ENCODE measurements at places on chromosomes 16 and 17.
A peak's percentile ranks its signal among the peaks of the same experiment; 100 is the strongest.

GRCh38 chr16:8047736-8048135 is 542.6 kb downstream of the TMEM114 start:
- peak; percentile 29 for DNase-seq

GRCh38 chr17:58710948-58711552 is 18.6 kb downstream of the RAD51C start:
- no peak for DNase-seq

DNA sequence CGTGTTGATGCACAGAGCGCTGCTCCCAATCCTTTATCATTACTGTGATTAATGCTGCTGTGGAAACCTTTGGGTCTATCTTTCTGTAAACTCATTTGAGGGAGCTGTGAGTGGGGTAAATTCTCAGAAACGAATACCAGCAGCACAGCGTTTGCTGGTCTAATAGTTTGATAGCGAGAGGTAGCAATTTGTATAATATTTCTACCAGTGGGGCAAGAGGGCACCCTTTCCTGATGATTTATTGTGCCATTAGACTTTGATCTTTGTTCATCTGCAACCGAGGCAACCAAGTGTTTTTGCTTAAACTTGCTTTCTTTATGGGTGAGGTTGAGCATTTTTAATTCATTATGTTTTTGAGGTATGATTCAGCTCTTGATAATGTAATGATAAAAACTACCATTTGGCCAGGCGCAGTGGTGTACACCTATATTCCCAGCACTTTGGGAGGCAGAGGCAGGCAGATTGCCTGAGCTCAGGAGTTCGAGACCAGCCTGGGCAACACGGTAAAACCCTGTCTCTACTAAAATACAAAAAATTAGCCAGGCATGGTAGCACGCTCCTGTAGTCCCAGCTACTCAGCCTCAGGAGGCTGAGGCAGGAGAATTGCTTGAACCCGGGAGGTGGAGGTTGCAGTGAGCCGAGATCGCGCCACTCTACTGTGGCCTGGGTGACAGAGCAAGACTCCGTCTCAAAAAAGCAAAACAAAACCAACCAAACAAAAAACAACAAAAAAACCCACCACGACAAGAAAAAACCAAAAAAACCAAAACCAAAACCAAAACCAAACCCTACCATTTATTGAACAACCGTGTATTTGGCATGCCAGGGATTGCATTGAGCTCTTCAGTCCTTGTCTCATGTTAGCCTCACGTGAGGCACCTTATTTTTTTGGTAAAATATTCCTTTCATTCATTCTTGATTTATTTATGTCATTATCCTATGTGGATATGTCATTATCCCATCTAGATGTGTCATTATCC is 81.5 kb downstream of the PLCG2 start:
- no peak for DNase-seq

GRCh38 chr16:68696514-68696913 is 40.6 kb upstream of the CDH1 start:
- no peak for DNase-seq

DNA sequence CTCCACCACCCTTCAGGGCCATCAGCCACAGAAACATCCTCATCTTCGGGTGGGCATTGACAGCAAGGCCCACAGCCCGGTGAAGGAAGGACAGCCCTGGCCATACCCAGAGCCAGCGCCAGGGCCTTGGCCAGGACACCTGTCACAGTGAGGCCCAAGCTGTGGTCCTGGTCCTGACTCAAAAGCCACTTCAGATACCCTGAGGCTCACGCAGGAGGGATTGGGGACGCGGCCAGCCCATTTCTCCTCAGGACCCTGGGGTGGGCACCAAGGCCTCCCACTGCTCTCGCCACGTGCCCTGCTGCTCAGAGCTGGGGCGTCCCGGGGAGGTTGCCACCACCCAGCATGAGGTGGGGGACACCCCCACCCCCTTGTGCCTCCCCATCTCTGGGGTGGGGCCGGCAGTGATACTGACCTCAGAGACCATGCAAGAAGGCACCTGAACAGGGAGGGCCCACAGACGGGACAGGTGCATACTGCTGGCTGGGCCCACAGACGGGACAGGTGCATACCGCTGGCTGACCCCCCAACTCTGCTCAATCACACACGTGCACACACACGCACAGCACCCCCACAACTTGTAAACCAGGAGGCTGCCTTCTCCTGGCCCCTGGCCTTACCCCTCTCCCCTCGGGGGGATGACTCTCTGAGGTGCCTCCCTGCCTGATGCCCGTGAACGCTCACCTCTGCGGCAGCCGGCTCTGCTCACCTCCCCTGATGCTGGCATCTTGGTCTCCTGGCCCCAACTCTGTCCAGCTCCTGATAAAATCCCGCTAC is 14.2 kb downstream of the SLC7A5 start:
- no peak for DNase-seq

DNA sequence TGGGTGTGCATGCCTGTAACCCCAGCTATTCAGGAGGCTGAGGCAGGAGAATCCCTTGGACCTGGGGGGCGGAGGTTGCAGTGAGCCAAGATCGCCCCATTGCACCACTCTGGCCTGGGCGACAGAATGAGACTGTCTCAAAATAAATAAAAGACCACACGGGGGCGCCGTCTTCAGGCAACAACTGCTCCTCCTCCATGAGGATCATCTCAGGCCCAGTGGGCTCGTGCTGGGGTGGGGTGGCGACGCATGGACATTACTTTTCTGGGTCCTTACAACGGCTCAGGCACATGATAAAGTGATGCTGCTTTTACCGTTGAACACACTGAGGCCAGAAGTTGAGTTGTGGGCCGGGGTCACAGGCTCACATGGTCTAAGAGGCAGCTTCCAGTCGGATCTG is 56.2 kb downstream of the PRMT7 start:
- peak; percentile 48 for DNase-seq

DNA sequence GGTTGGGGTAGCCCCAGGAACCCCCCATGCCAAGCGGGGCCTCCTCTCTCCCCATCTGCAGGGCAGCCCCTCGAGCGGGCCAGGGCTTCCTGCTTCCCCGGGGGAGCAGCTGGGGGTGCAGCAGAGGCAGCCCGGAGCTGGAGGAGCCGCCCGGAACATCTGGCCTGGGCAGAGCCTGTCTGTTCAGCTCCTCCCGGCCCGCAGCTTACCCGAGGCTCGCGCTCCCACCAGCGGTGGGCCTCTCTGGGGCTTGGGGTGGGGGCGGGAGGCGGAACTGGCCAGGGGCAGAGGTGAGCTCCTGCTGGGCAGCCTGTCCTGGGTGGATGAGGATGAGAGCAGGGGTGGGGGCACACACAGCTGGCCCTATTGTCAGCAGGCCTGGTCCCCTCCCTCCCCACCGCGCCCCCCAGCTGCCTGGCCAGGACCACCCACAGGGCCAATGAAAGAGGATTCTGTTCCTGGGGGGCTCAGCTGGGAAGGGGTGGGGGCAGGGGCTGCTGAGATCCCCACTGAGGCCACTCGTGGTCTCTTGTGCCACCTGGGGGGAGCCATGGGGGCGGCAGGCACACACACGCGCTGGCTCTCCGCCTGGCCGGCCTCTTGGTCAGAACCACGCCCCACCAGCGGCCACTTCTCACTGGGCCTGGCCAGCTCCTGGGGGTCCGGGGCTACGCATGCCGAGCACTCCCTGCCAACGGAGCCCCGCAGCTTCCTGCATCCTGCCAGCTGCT is 34.7 kb downstream of the BAHCC1 start:
- DNase-seq: peak; percentile 67

DNA sequence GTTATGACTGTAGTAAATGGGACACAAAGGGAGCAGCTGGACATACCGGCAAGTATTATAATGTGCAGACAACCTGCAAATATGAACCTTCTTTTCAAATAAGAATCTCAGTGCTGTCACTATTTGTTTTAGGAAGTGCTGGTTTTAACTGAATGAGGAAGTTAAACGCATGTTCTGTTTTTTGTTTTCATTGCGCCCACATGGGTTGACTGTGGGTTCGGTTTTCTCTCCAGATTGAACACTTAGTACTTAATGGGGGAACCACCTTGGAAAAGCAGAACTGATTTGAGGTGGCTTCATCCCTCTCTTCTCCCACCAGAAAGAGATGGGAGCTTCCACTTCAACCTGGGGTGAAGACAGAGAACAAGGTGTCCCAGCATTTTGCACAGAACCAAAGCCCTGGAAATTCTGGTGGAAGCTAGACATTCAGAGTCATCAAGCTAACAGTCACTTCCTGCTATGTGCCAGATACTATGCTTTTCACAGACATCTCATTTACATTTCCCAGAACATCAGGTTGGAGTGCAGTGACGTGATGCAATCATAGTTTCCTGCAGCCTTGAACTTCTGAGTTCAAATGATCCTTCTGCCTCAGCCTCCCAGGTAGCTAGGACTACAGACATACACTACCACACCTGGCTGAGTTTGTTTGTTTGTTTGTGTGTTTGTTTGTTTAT is 149.8 kb downstream of the CDH13 start:
- no peak for DNase-seq

DNA sequence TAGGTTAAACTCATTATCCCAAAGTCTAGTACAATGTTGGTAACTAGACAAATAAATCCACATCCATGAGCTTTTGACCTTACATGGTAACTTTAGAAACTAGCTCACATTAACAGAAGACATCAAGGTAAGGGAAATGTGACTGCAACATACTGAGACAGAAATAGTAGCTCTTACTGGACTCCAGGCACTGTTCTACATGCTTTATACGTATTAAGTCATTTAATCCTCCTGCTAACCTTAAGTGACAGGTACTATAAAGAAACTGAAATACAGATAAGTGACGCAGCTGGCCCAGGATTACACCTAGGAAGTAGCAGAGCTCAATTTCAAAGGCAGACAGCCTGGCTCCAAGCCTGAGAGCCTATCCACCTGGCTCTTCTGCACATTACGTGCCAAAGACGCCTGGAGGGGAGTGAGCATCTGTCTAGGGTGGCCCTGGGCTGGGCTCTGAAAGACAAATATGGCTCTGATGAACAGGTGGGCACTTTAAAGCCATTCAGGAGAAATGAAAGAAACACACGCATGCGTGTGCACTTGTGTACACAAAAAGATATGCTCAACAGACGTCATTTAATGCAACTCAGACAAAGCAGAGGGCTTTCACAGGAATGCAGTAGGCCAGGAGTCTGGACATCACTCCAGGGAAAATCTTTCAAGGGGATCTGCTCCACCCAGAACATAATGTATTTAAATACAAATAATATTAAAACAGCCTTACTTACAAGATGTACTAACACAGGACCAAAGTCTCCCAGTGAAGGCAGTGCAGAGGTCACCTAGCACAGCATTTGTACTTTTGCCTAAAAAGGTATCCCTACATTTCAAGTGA is 4.4 kb downstream of the ZC3H7A start:
- no peak for DNase-seq

- no peak for DNase-seq
Observed at GRCh38 chr17:68019336-68019674, 16.2 kb upstream of the KPNA2 start.

DNA sequence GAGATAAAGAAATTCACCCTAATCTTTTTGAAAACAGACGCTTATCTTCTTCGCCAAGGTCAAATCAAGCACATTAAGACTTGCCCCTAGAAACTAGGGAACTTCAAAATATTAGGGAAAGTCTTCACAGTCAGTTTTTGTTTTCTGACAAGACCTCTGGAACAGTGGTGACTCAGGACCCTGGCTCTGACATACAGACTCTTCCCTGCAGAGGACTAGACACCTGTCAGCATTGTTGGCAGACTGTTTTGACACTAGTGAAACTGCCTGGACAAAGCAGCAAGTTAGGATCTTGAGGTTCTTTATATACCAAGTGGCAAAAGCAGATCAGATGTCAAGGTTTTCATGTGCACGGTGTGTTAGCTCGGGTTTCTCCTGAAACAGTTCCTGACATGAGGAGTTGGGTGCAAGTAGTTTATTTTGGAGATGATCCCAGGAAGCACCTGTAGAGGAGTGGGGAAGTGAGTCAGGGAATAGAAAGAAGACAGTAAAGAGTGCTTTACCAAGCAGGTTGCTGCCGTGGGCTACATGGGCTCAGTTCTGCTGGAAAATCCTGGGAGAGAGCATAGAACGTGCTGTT is 182.0 kb upstream of the IRX5 start:
- DNase-seq: no peak

GRCh38 chr17:32558997-32559650 is 72.3 kb downstream of the CDK5R1 start:
- DNase-seq: no peak

DNA sequence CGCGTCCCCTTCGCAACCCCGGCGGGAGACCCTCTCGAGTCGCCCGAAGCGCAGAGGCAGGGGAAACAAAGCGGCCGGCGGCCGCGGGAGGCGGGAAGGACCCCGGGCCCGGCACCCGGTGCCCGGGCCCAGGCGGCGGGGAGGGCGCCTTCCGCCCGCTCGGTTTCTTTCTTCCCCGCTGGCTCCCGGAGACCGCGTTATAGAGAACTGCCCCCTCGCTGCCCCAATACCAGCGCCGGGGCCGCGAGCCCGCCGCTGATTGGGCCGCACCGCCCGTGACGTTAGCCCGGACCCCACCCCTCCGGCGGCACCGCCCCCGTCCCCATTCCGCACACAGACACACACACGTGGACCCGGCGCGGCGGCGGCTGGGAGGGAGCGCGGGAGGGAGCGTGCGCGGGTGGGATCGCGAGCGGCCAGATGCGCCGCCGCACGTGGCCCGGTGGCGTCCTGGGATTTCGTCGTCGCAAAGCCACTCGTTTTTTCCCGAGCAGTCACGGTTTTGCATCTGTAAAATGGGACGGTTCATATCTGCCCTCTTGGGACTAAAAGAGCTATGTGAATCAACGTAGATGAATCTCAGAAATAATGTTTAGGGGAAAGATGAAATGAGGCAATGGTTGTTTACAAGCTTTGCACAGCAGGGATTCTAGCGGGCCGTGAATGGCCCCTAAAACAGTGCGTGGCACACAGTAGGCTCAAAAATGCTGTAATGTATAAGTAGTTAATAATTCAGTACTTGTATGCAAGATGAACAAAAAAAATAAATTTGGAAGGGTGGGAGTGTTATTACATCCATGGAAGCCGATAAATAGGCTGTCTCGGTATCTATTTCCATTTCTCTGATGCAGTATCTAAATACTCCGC is at the start of gene EPOP:
TSS of gene EPOP (minus strand) at position 209 of the 867 bp plus-strand sequence. CDS start 462 bp downstream, outside the sequence.
- DNase-seq: peak; percentile 93

DNA sequence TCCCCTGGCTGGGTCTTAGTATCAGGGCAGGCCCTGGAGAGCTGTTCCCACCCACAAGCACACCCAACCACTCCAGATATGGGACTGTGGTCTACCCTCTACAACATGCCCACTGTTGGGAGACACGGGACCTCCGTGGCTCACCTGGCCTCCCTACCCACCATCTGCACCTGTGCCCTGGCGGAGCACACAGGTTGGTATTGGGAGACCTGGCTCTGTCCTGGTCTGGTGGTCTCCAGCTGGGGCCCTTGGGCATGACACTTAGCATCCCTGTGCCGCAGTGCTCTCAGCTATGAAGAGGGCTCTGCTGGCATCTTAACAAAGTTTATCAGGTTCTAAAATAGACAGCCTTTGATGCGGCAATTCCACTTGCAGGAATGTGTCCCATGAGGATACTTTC is 5.8 kb downstream of the C16orf95 start:
- DNase-seq: no peak

GRCh38 chr16:74477226-74477625 is 55.9 kb upstream of the CLEC18B start:
- DNase-seq: no peak

DNA sequence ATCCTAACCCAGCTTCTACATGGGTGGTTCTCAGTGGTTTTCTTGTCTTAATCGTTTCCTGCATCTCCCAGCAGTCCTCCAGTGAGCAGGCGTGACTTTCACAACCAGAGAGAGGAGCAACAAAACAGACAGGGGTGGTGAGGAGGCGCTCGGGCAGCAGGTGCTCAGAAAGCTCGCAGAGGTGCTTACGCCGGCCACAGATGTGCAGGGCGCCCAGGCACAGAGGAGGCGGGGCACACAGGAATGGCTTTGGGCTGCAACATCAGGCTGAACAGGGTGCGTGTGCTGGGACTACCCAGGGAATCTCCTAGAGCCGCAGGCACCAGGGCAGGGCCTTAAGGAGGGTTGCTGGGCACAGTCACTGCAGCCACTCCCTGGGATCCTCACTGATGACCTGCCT is 32.6 kb downstream of the KLHDC4 start:
- no peak for DNase-seq

Data from head of caudate nucleus (tissue), 42 donors.